Lower lobe of right lung (tissue), 2 donors: ENCODE measurements at places on chromosomes 7 and 10.

DNA sequence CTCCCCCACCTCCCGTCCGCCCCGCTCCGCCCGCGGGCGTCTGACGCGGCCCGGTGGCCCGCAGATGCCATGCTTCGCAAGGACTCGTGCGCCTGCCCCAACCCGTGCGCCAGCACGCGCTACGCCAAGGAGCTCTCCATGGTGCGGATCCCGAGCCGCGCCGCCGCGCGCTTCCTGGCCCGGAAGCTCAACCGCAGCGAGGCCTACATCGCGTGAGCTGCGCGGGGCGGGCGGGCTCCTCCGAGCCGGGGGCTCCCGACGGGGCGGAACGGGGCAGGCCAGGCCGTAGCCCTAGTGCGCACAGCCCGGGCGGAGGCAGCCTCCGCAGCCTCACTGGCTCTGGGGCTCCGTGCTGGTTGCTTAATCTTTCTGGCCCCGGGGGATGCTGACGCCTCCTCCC is 2.8 kb downstream of the ASIC3 start:
- DNase-seq, result peak; percentile 72

GRCh38 chr7:37417107-37417474 is 31.6 kb downstream of the ELMO1 start:
- no peak for DNase-seq

- DNase-seq, result peak; percentile 34
Observed at GRCh38 chr10:86652361-86653202, 1.8 kb upstream of the OPN4 start.

DNA sequence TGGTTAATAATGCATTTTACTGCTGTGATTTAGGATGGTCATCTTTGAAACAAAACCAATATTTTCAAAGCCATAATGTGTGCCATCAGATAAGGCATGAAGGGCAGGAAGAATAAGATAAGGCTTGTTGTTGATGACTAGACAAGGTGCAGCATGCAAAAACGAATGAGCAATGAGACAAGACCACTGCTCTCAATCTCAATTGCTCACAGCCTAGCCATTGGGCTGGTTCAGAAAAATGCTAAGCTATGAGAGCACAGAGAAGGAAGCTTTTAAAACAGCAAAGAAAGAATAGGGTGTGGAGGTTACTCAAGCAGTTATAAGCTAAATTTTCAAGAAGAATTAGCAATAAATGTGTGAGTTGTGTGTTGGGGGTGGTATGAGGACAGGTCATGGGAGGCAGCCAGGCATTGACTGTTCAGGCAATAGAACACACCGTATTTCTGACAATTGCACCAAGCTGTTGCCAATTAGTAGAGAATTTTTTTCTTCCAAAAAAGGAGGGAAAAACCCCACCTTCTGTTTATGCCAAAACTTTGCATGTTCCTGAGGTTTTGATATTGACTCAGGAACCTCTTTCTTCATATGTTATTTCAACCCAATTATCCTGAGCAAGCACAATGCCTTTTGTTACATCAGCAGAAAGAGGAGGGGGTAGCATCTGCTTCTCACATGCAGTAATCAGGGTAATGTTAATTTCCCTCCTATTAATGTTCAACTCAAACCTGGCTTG is 276.5 kb downstream of the HDAC9 start:
- no peak for DNase-seq

DNA sequence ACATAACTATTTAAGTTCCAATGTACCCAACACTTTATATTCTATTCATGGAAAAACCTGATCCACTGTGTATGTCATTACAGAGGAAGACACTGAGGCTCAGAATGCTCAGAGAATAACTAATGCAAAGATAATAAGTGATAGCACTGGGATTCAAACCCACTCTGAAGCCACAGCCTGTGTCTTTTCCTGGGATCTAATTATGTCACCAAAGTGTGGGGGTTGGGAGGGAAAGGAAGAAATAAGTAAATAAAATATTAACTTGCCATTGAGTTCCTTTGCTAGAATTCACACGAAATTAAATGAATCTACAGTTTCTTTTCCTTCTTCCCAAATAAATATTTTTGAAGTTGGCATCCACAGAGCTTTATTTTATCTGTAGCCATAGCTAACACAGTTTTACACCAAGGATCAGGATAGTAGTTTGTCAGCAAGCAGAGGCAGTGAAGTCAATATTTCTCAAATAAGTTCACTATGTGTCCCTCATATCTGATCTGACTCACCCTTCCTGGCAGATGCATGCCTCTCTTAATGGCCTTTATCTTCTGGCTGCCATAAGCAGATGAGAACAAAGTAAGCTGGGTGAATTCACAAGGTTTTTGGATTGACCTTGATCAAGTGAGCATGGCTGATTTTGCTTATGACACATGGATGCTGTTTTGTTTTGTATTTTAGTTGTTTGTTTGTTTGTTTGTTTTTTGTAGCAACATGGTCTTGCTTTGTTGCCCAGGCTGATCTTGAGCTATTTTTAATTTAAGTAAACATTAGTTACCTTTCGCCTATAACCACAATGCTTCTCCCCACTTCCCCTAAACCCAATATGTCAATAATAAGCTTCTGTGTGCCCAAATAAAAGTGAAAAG is 6.3 kb downstream of the RAPGEF5 start:
- DNase-seq, result no peak

DNA sequence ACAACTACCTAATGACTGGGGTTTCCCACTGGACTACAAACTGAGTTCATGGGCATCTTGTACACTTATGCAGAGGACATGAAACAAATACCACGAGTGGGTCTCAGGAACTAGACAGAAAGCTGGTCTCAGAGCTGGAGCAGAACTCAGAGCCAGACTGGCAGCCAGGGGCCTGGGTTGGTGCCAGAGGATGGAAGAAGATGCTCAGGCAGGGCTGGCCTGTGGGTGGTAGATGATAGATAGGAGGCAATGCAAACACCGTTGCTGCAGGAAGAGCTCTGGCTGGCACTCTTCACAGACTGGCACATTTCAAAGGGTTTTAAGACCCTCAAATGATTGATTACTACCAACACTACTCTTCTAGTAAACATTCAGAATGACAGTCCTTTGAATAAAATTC is 28.8 kb downstream of the ENO4 start:
- DNase-seq, result no peak

DNA sequence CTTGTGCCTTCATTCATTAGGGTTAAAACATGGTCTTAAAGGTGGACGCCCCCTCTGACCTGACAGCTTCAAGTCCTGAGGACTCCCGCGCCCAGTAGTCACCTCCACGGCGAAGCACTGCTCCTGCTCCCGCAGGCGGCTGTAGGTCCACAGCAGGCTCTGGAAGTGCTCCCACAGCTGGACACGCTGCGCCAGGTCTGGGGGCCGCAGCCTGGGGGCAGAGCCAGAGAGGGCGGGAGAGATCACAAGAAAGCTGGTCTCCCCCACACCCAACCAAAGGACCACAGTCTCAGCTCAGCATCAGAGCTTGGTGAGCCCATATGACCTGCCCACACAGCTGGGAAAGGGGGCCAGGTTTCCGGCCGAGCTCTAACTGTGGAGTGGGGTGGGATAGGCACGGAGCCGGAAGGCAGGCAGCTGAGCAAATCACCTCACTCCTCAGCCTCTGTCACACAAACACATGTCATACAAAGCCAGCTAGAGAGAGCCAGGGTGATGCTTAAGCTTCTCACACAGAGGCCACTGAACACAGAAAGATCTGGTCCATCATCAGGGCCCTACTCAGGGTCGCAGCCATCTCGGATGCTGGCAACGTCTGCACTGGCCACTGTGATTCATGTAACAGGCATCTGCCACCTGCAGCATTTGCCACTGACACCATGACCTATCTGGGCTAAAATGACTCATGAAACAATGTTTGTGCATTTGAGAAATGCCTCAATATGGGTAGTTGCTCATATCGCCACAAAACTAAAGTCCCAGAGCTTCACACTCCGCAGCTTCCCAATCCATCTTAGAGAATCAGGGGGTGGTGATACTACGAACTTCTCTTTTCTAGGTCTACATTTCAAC is 12.6 kb downstream of the HPS1 start:
- DNase-seq, result no peak

GRCh38 chr10:38072552-38072951 is 21.6 kb upstream of the ZNF37A start:
- no peak for DNase-seq

- no peak for DNase-seq
Observed at GRCh38 chr10:59705931-59706330, 3.7 kb downstream of the SLC16A9 start.

DNA sequence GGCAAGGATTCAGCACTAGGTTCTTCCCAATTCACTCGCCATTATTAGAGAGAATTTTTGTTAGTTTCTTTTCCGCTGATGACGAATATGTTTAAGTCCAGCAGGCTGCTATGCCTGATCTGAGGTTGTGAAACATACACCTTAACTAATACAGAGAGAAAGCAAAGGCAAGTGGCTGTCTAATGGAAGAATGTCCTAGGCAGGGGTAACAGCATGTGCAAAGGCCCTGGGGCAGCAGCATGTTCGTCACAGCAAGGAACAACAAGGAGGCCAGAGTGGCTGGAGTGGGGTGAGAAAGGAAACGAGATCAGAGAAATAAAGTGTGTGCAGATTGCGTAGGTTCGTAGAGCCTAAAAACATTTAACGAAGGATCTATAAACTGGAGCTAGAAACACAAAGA is 35.4 kb upstream of the CCDC7 start:
- DNase-seq, result no peak

DNA sequence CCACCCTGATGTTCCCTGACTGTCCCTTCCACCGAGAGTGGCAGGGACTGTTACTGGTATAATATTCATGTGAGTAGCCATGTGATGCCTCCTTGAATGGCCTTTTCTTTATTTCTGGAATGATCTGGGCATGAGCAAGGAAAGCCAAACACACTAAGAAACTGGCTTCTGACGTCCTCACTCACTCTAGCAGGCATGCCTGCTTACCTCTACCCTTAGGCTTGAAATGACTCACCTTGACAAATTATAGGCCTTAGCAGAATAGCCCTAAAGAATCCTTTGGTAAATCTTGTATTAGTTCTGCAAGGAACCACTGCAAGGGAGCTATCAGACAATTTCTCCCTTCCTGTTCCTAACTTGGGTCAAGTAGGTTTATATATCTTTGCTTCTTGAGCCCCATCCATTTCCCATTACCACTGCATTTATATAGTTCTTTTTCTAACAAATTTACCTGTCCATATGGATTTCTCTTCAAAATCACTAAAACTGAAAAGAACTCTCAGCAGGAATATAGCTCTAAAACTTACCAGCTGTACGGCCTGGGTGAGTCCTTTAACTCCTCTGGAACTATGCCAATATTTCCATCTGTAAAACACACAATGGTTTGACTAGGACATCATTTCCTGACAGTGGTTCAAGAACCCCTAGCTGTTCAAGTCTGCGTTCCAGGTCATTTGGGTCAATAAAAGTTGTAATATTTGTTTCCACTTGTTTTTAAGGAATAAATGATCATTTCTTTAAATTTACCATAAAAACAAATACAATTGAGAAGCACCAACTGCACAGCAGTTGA is 13.0 kb upstream of the NDUFA5 start:
- DNase-seq, result no peak

DNA sequence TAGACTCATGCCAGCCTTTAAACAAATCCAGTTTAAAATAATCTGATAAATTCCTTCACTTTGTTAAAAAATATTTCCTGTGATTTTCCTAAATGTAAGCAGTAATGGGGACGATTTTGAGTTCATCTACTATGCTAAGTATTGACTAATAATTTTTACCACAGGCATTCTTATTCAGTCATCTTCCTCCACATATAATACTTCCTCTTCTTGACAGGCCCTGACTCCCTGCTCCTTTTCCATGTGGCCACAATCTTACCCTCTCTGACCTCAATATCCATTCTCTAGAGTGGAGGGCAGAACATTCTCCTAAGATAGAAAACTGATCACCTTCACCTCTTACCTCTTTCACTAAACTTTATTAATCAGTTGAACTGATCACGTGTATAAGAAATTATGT is 7.8 kb downstream of the DNAJC2 start:
- no peak for DNase-seq

DNA sequence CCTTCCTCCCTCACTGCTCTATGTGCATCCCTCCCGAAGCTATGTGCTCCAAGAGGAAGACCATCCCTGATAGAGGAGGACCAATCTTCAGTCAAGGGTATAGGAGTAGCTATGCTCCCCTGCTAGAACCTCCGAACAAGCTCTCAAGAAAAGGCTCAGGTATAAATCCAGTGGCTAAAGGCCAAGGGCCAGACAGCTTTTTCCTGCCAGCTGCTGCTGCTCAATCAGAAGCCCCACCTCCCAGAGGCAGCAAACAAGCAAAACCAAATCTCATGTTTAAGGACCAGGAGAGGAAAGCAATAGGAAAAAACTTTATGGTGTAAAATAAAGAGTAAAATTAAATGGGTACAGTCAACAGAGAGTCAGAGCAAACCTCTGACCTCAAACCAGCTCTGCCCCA is 187.2 kb downstream of the FGFR2 start:
- no peak for DNase-seq

DNA sequence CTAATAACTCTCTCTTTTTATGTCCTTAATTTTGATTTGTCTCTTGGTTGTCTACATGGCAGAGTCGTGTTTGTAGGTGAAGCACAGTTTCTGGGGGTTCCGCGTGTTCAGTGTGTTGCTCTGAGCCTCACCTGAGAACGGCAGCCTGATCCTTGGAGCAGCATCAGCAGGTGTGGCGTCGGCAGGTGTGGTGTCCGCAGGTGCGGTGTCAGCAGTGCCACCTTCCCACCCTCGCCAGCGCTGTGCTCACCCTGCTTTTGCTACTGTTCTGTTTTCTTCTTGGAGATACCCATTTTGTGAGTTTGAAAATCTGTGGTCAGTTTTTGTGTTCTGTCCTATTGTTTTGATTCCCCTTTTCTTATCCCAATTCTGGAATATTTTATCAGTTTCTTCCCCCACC is 406.6 kb downstream of the GLRX3 start:
- DNase-seq, result no peak

- no peak for DNase-seq
Observed at GRCh38 chr7:36185756-36186155, 32.7 kb downstream of the EEPD1 start.

GRCh38 chr7:55275291-55276200 is 89.6 kb upstream of the LANCL2 start:
- DNase-seq, result no peak

DNA sequence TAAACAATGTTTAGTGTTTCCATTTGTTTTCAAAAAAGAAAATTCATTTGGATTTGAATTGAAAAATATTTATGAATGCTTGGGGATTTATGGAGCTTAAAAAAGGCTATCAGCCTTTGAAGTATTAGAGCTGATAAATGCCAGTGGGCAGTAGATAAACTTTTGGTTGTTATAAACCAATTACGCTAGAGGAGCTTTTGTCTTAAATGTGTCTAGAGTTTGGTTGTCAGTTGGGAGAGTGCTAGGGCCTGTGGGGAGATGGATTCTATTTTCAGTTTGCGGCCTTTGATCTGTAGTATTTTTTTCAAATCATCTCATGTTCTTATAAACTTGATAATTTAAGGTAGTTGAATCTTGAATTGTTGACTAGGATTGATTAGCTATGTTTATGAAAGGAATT is 104.0 kb downstream of the SND1 start:
- DNase-seq, result no peak

GRCh38 chr7:158419238-158419785 is 168.3 kb downstream of the PTPRN2 start:
- no peak for DNase-seq

- no peak for DNase-seq
Observed at GRCh38 chr10:29345144-29345909, 56.5 kb downstream of the LYZL1 start.

- DNase-seq, result no peak
Observed at GRCh38 chr10:78465431-78465830, 431.8 kb downstream of the RPS24 start.
